ENCODE measurements at places on chromosomes 3 and 15.
A peak's percentile ranks its signal among the peaks of the same experiment; 100 is the strongest.

GRCh38 chr15:38186507-38186906 lies 66.1 kb upstream of the SPRED1 start:
- DNase-seq = no peak

GRCh38 chr15:89075846-89076245 lies 12.4 kb upstream of the ABHD2 start:
- DNase-seq = no peak

- DNase-seq = no peak
These were observed 11.8 kb upstream of the HDC start for GRCh38 chr15:50277370-50277769.

- no peak for DNase-seq
These were observed 36.5 kb downstream of the RAF1 start for GRCh38 chr3:12627370-12627769.

DNA sequence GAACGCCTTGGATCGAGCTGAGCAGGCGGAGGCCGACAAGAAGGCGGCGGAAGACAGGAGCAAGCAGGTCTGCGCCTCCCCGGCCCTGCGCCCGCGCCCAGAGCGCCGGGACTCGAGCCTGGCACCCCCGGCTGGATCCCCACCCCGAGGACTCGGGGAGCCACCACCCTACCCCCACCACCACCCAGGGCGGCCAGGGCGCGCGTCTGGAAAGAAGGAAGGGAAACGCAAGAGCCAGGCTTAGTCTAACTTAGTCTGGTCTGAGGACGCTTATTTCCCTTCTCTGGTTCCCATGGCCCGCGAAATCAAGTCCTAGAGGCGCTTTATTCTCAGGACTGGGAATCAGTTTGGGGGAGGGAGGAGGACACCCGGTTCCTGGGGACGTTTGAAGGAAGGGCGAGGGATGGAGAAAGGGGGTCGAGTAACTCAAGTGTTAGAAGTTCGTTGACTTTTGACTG lies 359 bp downstream of the TPM1 start:
- no peak for DNase-seq

DNA sequence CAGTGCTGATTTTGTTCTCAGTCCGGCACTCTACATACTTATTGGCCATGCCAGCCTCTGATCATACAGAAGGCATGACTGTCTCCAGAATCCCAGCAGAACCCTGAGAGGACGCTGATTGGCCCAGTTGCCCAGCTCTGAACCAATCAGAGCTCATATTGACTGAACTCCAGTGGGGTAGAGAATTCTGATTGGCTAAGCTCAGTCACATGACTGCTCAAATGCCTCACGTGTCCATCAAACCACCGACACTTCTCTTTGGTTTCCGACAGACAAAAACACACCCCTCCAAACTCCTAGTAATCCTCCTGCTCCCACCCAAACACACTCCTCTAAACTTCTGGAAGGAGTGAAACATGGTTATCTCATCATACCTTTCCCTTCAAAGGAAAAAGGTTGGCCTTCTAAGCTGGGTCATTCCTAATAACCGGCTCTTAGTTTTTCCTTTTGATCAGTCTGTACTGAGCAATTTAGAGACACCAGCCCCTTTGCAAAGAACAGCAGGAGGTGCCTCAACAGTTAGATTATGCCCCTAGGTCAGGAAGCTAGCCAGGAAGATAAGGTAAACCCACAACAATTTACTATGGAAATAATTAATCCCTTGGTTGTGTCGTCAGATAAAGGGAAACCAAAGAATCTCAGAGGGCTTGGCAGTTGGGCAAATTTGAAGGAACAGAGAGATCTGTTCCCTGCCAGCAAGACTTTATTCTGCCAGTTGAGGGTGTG lies 187.8 kb downstream of the TLE3 start:
- DNase-seq = peak; percentile 16
